Right cardiac atrium (tissue), 5 donors: ENCODE measurements at places on chromosomes 1 and 21.

- no peak for DNase-seq
These were observed 6.3 kb downstream of the ERG start for GRCh38 chr21:38492007-38492406.

DNA sequence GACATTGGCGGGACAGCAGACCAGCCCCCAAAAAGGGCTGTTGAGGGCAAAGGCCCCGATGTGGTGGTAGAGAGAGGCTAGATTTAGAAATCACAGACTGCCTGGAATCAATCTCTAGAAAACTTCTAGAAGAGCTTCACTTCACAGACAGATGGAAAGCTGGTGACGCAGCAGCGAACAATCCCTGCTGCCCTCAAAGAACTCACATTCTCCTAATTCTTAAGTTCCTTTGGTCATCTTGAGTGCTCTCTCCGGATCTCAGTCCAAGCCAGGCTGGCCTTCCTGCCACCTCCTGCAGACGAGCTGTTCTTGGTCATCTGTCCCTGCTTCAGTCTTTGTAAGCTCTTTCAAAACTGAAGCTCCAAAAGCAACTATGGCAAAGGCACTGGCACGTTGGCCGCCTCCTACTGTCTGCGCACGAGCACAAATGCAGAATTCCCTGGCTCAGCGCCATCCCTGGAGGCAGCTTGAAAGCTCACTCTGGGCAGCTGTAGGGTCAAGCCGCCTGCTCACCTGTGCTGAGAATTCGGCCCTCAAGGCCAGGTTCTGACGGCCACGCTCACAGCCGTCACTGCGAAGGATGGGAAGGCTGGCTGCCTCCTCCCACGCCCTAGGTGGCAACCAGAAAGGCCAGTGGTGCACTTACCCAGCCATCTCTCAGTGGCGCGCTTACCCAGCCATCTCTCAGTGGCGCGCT lies 110.6 kb downstream of the NPHP4 start:
- DNase-seq: no peak

DNA sequence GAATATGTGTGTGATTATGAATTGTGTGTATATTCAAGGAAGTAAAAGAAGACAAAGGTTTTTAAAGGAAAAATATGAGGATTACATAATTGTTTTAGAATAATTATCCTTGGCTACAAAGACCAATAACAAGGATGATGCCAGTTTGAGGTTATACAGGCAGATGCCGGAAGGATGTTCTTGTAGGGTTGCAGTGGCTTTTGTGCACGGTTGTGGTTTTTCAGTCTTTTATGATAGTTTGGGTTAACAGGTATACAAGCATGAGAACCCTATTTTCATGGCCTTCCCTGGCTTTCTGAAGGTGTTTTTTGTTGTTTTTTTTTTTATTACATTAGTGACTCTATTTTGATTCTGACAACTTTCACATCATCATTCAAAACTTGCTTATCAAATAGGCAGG lies 4.9 kb downstream of the CR2 start:
- DNase-seq: no peak

DNA sequence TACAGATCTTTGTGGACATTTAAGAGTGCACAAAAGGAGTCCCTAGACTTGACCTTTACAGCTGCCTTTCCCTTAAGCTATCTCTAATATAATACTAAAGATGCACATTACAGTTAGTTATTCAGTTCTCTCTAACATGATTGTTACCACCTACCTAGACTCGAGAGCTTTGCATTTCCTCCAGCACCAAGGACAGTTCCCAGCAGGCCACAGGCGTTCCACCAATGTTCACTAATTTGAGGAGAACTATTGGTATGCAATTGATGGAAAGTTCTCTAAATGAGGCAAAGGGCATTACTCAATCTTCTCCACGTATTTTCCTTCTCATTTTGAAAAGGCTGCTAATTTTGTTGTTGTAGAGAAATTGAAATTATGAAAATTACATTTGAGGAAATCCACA lies 5.4 kb upstream of the NTNG1 start:
- DNase-seq: no peak

DNA sequence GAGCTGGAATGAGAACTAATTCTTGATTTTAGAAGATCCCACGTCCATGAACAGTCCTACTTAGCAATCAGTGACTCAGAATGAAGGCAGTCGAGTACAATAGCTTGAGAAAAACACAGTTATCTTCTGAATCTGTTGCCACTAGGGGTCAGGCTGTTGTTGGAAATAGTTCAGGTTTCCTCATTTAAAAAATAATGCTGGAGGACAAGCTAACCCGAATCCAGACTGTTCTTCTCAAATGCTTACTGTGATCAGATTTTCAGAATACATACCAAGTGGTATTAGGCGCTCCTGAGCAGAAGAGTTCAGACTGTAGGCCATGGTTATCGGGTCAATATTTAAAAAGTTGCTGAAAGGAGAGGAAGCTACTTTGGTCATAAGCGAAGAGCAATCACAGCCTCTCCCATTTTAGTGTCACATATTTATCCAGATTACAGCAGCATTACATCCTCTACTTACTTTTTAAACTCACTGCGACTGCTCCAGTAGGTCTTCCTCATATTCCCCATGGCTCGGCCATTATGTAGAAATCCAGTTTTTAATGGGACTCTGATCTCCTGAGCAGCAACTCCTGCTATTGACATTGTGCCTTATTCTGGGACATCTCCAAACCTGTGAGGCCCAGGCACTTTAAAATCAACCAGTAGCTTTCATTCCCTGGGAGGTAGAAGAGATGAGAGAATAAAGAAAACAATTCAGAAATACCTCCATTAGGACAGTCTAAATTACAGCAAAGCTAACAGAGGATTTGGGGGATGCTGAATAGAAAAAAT lies 10.9 kb downstream of the ERRFI1 start:
- no peak for DNase-seq

DNA sequence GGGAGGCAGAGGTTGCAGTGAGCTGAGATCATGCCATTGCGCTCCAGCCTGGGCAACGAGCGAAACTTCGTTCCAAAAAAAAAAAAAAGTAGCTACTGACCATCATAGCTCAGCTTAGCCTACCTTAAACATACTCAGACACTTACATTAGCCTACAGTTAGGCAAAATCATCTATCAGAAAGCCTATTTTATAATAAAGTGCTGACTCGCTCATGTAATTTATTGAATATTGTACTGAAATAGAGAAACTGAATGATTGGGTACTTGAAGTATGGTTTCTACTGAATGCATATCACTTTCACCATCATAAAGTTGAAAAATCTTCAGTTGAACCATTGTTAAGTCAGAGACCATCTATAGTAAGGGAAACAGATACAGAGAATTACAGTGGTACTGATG lies 93.9 kb upstream of the BMP8A start:
- no peak for DNase-seq

- DNase-seq: no peak
These were observed 3.2 kb downstream of the BTF3L4 start for GRCh38 chr1:52059321-52059720.

GRCh38 chr1:179167418-179167777 lies 62.1 kb downstream of the ABL2 start:
- DNase-seq: no peak

- DNase-seq: no peak
These were observed 4.4 kb upstream of the OSBPL9 start for GRCh38 chr1:51612447-51612961.

DNA sequence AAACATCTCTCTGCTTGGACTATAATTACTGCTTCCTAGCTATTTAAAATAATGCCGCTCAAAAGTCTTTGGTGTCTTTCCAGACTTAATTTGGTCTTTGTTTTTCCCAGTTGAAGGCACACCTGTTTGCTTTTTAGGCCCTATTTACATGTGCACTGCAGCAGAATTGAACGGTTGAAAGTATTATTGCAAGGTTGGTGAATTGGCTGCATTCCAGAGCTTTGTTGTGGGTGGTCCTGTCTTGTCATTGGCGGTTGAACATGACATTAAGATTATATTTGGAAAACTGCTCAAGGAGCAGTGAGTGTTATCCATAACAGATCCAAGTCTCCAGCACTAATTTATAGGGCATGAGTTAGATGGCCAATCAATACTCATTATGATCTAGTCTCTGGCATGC lies 656.3 kb downstream of the PTPRC start:
- no peak for DNase-seq

DNA sequence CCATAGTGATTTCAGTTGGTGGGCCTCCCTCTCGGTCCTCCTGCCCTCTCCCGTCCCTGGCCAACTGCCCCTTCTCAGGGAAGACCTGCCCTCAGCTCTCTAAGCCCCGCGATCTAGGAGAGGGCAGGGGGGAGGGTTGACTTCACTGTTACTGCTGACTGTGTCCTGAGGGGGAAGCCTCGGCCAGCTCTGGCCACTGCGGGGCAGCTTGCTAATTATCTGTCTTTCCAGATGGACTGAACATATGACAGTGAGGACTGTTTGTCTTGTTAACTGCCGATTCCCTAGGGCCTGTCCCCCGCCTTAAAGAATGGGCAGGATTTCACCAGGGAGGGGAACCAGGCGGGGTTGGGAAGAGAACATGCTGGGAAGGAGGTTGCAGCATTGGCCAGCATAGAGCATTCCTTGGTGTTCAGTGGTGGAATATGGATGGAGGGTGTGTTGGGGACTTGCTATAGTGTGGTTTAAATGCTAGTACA lies 22.9 kb downstream of the NIPAL3 start:
- DNase-seq: peak; percentile 74

- DNase-seq: no peak
These were observed 12.3 kb downstream of the PANK4 start for GRCh38 chr1:2513939-2514652.

DNA sequence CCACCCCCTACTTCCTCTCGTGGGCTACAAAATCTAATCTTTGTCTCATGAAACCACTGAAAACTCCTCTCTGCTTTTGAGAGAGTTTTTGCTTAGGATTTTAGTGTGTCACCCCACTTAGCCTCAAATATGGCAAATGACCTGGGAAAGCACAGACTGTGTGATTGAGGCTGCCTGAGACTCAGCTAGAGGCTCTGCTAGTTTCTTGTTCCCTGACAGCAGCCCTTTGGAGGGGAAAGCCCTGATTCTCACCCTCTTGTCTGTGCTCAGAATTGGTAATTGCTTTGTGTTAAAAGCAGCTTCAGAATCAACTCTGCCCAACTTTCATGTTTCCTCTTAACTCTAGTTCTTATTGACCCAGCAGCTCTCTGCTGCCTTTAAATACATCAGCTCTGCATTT lies 85.6 kb upstream of the ZP4 start:
- DNase-seq: no peak

- DNase-seq: no peak
These were observed 7.8 kb upstream of the SLC6A9 start for GRCh38 chr1:44038876-44039657.

DNA sequence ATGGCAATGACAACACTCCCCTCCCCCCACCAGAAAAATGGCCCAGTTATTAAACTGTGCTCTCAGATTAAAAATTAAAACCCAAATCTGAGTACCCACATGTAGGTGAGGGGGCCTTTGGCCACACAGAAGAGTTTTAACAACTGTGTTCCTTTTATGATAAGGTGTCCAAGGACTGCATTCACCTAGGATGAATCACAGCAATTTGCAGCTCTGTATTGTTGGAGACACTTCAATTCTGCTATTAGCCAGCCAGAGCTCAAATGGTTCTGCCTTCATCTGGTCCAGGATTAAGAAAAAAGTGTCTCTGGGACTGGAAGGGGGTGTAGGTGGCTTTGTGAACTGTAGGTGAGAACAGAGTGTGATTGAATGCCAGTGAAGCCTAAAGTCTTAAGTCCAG lies 43.3 kb upstream of the DIRAS3 start:
- DNase-seq: no peak

- no peak for DNase-seq
These were observed 34.9 kb downstream of the CDC14A start for GRCh38 chr1:100387209-100387608.

DNA sequence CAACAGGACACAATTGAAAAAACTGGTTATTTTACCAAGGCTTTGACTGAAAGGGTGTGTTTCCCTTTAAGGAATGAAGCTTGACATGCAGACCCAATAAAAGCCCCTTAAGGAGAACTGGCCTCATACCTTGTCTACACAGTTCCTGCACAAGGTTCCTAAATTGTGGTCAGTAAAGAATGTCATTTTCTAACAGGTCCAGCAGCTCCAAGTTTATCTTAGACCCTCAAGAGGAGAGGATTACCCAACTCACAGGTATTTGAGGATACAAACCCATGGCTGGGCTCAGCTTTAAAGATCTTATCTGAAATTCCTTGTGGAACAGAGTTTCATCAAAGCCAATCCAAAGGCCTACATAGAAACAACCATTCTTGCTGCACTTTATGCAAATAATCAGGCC lies 31.4 kb upstream of the CBR3 start:
- DNase-seq: no peak

- no peak for DNase-seq
These were observed 14.3 kb downstream of the PROX1 start for GRCh38 chr1:214002060-214002459.

DNA sequence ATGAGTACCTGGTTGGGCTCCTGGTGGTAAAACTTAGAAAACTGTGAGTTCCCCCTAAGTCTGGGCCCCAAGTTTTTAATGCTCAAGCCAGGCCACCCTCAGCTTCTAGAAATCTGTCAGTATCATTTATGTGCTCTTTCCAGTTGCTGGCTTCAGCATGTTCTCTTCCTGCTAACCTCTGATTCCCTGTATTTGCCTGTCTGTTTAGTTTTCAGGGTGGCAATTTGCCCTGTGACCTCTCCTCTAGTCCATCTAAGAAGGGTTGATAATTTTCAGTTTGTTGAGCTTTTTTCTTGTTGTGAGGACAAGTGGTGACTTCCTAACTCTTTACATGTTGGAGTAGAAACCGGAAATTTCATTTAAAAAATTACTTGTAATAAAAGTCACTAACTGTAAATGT lies 16.0 kb upstream of the S100A10 start:
- DNase-seq: no peak

- DNase-seq: peak; percentile 68
These were observed 17.3 kb downstream of the CA6 start for GRCh38 chr1:8962812-8963530.

DNA sequence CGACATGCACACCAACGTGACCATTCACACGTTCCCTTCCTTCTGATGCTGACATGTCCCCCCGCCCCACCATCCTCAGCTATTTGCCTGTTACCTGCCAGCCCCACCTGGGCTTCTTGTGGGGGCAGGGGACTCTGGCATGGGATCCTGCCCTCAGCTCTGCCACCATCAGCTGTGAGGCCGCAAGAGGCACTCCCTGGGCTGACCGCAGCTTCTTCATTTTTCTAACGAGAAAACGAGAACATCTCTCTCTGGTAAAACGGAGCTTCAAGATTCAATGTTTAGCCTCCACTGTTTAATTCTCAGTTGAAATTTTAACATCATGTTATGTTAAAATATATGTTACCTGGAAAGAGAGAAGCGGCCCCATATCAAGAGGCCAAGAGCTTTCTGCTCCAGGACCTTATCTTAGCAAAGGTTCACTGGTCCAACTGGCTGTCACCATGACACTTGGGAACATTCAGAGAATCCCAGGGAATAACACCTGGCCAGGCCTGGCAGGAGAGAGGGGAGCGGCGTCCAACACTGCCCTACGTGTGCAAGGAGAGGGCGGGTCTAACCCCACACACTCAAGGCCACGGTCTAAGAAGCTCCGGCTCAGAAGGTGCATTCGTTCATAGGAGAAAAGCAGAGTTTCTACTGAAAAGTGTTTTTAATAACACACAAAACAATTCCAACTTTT lies 51.3 kb downstream of the HLCS start:
- no peak for DNase-seq
